ENCODE measurements at places on chromosomes 7 and 10.

GRCh38 chr10:71483885-71484751 lies 87.4 kb downstream of the CDH23 start:
- no peak for DNase-seq

DNA sequence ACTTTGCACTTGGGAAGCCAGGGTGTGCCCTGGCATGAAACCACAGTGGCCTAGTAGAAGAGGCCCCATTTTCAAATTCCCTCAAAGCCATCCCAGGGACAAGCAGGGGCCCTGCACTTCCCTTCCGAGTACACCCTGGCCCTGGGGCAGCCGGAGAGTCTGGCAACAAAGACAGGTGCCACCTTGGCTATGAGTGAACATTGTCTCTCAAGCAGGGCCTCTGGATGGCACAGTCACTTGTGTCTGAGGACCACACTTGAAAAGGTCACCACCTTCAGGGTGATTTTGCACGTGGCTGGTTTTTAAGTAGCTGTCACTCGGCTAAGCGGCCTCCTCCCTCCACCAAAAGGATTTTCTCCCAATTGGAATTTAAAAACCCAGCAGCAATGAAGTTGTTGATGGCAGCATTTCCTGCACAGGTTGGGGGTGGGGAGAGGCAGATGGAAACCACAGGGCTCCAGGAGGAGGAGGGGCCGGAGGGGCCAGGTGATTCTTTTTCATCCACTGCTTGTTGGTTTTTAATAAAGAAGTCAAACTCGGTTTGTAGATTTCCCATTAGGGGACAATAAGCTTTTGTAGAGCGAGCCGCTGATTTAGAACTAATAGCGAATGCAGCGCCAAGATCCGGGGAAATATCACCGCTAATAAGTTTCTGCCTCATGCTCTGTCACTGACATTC lies 33.9 kb downstream of the C10orf105 start:
- no peak for DNase-seq

GRCh38 chr7:107810626-107811025 lies 7.6 kb upstream of the SLC26A3 start:
- DNase-seq = no peak

DNA sequence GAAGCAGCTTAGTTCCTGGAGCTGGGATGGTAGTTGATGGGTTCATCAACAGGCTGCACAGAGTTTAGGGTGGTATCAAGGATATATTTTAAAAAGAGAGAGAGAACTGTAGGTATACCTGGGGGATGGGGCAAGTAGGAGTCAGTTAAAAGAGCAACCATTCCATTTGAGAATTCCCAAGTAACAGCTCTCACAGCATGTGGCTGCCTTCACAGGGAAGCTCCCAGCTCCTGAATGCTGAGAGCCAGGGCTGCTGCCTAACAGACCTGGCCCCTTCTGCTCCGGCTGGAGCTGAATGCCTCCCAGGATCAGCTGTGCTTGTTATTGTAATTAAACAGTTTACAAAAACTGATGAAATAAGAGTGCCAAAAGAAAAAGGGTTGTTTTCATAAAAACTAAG lies 58.8 kb upstream of the GPR26 start:
- no peak for DNase-seq

GRCh38 chr7:79298145-79298760 lies 155.2 kb downstream of the MAGI2 start:
- DNase-seq = peak; percentile 28

- DNase-seq = no peak
These were observed 95.2 kb downstream of the VOPP1 start for GRCh38 chr7:55476852-55477780.

DNA sequence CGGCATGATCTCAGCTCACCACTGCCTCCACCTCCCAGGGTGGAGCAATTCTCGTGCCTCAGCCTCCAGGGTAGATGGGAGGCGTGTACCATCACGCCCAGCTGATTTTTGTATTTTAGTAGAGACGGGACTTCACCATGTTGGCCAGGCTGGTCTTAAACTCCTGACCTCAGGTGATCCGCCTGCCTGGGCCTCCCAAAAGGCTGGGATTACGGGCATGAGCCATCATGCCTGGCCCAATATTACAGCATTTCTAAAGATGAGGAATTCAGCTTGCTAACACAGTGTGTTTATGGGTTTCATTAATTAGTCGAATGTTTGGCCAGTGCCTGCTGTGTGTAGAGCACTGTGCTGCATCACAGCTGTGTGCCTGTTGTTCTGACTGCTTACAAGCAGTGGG lies 3.7 kb downstream of the WDR37 start:
- DNase-seq = no peak

GRCh38 chr10:28217848-28218247 lies 85.0 kb downstream of the MPP7 start:
- peak; percentile 96 for DNase-seq

DNA sequence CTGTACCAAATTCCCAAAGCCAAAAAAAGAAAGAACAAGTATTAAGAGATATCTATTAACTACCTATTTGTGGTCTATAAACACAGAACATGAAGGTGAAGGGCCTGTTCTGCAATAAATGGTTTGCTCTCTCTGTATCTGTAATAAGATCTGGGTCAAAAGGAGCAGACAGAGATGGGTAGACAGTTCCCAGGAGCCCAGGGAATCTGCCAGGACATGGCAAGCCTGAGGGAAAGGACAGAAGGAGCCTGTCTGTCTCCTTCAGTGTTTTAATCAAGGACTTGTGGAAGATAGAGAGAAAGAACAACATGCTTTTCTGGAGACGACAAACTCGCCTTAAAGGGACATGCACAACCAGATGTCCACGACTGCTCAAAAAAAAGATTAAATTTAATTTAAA lies 165.7 kb downstream of the ELMO1 start:
- DNase-seq = no peak

DNA sequence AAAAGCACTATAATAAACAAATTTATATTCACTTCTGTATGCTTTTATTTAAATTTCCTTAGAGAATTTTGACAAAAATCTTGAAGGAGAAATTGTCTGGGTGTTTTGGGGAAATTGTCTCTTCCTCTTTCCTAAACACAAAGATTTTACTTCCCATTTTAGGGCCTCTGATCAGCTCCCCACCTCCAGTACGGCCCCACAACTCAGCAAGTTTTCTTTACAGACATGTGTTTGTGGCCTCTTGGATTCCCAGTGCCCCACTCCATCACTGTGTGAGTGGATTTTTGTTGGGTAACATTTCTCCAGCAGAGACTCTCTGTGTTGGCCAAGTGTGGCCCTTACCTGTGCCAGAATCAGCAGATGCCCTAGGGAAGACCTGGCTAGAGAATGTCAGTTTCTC lies 182.8 kb upstream of the CDC14C start:
- DNase-seq = no peak

DNA sequence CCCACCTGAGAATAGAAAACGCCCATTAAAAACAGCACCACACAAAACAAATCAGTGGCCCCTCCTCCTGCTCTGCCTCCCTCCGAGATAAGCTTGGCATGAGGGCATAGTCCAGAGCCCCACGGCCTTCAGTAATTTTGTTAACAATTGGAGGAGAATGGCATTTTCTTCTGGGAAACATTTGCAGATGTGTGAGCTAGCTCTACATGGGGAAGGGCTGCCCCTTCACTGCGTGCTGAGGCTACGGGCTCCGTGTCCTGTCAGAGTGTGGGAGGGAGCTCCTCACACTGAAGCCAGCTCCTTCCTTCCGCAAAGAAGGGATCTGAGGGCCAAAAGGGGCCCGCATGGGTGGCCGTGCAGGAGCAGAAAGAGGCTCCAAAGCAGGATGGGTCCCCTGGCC lies 15.2 kb downstream of the GRK5 start:
- DNase-seq = no peak

GRCh38 chr10:24963521-24964041 lies 11.2 kb upstream of the PRTFDC1 start:
- DNase-seq = no peak

DNA sequence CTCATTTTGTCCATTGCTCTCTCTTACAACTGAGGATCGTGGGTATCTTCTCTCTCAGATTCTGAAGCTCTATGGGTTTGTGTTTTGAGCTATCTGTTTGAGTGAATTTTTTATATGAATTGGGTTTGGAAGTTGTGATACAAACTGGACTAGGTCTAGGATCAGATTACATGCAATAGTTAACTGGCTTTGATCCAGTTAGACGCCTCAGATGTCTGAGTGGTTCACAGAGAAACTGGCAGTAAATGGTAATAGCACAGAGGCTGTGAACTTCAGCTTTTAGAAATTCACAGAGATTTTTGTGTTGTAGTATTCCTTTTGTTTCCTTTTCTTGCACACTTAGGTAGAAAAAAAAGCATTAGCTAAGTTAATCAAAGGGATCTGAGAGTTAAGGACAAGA lies 12.7 kb upstream of the DNMBP start:
- no peak for DNase-seq

GRCh38 chr7:93958216-93958615 lies 36.7 kb downstream of the GNG11 start:
- no peak for DNase-seq

GRCh38 chr7:57789130-57789529 lies 339.2 kb downstream of the ZNF716 start:
- no peak for DNase-seq

GRCh38 chr7:104272767-104273384 lies 55.5 kb upstream of the LHFPL3 start:
- peak; percentile 26 for DNase-seq

DNA sequence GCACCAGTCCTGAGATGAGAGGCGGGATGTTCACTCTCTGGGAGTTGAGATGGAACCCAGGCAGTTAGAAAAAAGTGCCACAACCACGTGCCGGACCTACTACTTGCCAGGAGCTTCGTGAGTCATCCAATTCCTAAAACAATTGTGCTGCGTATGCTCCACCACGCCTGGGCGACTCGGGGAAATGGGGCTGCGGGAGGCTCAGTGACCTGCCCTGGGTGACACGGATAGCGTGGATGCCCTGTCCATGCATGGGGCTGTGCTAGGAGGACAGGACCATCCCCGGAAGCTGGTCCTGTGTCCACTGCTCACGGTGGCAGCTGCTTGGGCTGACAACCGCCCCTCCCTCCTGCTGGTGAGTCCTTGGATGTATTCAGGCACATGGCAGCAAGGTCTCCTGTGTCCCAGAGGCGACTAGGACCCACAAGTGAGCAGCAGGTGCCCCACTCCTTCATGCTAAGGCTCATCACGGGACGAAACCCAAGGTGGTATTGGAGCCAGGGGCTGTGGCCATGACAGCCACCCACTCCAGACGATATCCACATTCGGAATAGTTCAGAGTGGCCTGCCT lies 90.4 kb downstream of the BMS1 start:
- DNase-seq = no peak
